ENCODE measurements at places on chromosomes 2 and 18.

- DNase-seq = no peak
Measured at GRCh38 chr18:21760321-21760720, 19.7 kb downstream of the MIB1 start.

- peak; percentile 91 for DNase-seq
Measured at GRCh38 chr2:11863513-11864328, 117.3 kb downstream of the LPIN1 start.

DNA sequence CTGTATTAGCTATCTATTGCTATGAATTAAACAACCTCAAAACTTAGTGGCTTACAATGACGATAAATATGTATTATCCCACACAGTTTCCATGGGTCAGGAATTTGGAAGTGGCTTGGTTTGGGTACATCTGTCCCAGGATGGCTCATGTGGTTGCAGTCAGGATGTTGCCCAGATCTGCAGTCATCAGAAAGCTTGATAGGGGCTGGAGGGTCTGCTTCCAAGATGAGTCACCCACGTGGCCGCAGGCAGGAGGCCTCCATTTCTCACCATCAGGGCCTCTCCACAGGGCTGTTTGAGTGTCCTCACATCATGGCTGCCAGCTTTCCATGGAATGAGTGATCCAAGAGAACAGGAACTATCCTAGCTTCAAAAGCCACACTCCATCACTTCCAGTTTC, 46.4 kb downstream of the CHRNA1 start:
- DNase-seq = no peak

- DNase-seq = no peak
Measured at GRCh38 chr2:65316072-65316471, 88.4 kb downstream of the ACTR2 start.

- no peak for DNase-seq
Measured at GRCh38 chr2:28975671-28976070, 5.4 kb upstream of the TOGARAM2 start.

DNA sequence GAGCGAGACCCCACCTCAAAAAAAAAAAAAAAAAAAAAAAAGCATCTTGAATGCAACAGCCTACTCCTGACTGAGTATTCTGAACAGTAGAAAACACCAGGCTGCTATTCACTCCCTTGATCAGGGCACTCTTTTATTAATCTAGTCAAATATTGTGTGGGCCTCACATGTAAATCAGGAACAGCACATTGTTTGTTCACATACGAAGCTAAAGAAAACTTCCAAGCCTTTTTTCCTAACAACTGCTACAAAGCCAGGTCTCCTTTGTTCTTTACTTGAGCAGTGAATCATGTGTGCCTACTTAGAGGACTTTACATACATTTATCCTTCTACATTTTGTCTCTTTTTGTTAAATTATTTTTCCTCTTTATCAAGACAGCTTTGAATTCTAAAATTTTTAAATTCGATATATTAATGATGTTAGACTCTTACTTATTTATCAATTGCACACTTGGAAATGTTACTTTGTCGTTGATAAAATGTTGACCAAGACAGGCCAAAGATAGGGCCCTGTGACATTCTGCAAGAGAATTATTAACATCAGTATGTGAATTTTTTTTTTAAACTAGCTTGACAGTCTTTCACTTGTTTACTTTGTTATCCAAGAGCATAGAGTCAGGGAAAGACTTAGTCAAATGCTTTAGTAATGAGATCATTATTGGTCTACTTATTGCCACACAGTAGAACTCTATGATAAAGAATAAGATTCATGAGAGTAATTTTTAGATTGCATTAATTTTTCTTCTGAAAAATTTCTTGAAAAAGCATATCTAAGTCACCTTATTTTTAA, 13.2 kb downstream of the SPATS2L start:
- no peak for DNase-seq

- DNase-seq = no peak
Measured at GRCh38 chr2:1028831-1029230, 78.2 kb downstream of the SNTG2 start.

DNA sequence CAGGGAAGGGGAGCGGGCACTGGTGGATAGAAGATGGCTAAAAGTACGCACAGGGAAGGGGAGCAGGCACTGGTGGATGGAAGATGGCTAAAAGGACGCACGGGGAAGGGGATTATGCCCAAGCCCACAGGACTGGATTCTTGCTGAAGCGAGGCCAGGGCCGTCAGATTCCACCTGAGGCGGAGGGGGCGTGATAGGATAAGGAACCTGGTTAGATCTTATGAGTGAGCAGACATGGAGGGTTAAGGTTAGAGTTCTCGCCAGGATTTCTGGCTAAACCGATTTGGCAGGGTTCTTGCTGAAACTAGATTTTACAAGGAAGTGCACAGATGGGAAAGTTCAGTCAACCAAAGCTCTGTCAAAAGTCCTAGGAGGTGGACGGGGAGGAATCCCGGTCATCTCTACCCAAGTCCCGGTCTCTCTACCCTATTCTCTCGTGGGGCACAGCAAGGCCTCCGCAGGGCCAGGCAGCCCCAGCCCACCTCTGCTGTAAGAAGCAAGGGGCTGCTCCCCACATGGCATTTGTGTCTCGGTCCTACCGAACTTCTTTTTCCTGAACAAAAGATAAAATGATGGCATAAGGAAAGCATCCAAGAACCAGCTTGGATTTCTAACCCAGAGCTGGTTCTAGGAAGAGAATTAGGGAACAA, 140.8 kb downstream of the PTGR3 start:
- no peak for DNase-seq

- no peak for DNase-seq
Measured at GRCh38 chr18:62678847-62679485, 36.4 kb upstream of the PHLPP1 start.

DNA sequence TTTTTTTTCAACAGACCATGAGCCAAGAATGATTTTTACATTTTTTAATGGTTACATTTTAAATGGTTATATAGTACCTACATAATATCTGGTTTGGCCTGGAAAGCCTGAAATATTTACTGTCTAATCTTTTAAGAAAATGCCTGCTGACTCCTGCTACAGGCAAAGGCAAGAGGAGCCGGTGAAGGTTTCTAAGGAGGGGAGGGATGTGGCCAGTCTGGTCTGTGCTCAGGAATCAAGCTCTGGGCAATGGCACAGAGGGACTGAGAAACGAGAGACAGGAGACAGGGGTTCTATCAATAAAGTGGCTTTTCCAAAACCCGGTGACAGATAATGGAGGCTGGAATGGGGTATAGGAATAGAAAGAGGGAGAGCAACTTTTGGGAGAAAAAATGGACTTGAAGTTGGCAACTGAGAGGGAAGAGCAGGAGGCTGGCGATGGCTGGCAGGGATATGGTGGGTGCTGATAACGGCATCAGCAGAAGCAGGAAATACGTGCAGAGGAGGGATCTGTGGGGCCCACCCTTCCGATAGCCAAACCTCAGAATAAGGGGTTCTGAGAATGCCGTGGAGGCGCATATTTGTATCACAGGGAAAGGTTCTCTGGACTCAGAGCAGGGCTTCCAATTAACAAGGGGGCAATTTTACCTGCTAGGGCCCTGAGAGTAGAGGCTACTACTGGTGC, 64.0 kb upstream of the DNMT3A start:
- no peak for DNase-seq

DNA sequence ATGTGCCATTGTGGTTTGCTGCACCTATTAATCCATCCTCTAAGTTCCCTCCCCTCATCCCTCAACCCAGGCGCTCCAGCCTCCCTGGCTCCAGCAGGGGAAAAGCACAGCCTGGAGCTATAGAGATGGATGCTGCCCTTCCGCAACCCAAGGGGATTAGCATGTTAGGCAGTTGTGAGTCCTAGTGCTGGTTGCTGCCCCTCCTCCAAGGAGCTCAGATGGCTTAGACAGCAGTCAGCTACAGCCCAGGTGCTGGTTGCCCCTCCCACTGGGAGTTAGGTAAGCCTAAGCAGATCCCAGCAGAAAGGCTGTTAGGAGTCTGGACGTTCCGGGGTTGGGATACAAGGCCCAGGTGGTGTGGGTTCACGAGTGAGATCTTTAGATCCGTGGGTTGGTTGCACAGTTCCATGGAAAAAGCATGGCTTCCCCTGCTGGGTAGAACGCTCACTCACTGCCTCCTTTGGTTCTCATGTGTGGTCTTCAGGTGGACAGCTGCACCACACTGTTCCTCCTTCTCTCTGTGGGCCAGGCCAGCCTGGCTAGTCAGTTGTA, 446.1 kb downstream of the ZNF804A start:
- no peak for DNase-seq

GRCh38 chr2:112831513-112831845, 5.1 kb downstream of the IL1B start:
- DNase-seq = no peak
